ENCODE measurements at places on chromosomes 7 and 10. TPM values are rescaled to one million over a fixed set of nuclear protein-coding genes. Genes with fewer than 3 reads are reported as not detected.

GRCh38 chr7:75892634-75893272 is 13.9 kb downstream of the RHBDD2 start:
- no peak for DNase-seq

GRCh38 chr7:119665796-119666195 is 607.2 kb upstream of the KCND2 start:
- DNase-seq, result no peak

DNA sequence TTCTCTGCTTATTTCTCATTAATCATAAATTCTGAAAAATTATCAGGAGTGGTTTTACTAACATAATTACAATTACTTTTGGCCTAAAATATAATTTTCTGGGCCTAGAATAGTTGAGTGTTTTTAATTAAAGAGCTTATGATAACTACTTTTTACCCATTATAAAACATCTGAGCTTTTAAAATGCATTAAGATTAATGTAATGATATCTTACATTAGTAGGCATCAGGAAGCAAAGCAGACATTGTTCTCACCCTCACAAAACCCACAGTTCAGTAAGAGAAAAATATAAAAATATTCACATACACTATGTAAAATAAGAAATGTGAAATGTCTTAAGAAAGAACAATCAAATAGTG is 443.7 kb upstream of the SEMA3A start:
- DNase-seq, result no peak

- DNase-seq, result no peak
These were observed 153.0 kb upstream of the LANCL2 start for GRCh38 chr7:55212176-55212575.

The HTR7 gene
- 0.17 TPM for polyA plus RNA-seq

The ODAD2 gene
- 3.9 TPM for polyA plus RNA-seq
